ENCODE measurements at places on chromosomes 1 and 21.

DNA sequence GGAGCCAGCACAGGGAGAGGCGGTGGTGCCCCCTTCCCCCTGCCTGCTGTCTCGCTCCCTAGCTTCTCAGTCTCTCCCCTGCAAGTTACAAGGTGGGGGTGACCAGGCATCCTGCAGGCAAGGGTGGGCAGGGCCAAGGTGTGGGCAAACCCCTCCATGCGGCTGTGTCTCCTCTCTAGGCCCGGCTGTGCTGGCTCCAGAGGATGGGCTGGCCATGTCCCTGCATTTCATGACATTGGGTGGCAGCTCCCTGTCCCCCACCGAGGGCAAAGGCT, 14.6 kb downstream of the NTRK1 start:
- no peak for DNase-seq

DNA sequence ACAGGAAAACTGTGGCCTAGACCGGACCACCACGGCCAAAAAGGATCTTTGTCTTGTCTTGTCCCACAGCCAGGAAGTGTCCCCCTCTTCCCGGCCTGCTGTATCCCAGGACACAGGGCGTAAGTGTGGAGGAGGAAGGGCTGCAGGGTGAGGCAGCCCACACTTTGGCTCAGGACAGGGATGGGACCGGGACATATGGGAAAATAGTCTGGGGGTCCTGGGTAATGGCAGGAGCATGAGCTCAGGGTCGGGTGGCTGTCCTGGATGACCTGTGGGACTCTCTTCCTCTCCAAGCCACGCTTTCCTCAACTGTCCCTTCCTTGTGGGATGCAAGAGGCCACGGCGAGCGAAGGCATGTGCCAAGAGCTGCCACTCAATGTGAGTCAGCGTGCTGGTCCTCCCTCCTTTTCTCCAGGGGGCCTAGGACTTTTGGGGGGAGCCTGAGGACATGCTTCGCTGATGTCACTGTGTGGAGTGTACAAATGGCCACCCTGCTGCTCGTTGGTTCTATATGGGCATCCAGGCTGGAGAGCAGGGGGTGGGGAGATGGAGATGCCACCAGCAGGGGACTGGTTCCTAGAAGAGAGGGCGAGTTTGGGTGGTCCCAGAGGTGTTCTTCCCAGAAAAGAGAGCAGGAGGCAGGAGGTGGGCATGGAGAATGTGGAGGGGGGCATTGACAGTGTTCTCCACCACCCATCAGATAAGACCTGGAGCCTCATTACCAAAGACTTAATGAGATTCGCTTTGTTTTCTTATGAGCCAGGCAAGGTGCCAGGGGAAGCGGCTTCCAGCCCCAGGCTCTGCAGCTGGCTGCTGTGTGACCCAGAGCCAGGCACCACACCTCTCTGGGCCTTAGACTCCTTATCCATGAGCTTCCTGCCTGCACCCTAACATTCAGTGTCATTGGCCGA, 11.5 kb upstream of the PADI1 start:
- no peak for DNase-seq

DNA sequence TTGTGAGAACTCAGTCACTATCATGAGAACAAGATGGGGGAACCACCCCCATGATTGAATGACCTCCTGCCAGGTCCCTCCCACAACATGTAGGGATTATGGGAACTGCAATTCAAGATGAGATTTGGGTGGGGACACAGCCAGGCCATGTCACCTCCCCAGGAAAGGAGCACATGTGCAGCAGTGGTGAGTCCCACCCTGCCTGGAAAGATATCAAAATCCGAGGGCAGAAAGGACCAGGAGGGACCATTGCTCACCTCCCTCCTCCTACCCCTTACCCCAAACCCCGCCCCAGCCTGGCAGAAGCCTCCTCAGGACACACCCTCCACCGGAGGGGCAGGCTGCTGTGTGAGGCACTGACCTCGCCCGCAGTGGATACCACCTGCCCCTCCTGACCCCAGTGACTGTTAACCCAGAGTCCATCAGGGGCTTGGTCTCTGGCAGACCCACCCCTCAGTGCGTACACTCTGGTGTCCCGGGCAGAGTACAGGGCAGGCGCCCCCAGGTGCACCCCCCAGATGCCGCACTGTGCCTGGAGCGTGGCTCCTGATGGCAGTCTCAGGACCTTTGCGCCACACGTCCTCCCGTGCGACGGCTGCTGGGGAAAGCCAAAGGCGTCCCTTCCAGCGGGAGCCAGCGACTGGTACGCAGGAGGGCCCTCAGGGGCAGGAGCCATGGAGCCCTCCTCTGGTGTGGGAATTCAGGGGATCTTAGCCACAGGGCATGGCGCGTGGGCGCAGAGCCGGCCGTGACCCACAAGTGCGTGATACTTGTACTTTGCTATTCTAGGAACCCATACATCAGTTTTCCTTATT, 20.9 kb downstream of the PDXK start:
- DNase-seq = no peak

- DNase-seq = no peak
Observed at GRCh38 chr1:82451191-82451590, 650.5 kb downstream of the ADGRL2 start.

DNA sequence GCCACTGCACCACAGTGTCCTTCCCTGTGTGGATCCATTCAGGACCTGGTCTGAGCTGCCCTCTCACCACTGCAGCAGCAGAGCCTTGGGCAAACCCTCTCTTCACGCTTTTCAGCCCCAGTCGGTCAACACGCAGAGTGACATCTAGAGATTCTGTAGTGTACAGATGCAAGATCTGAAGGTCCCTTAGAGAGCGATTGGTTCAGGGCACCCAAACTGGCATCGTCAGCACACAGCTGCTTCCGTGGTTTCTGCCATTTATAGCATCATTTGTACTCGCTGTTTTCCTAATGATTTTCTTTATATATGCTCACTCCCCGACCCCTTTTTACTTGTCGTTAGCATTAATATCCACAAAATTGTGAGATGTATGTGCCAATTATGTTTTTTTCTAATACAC, 1.5 kb upstream of the ASCL5 start:
- no peak for DNase-seq

GRCh38 chr1:149978547-149979023, 31.9 kb downstream of the OTUD7B start:
- DNase-seq = no peak

- no peak for DNase-seq
Observed at GRCh38 chr1:46522184-46522968, 29.1 kb downstream of the KNCN start.

DNA sequence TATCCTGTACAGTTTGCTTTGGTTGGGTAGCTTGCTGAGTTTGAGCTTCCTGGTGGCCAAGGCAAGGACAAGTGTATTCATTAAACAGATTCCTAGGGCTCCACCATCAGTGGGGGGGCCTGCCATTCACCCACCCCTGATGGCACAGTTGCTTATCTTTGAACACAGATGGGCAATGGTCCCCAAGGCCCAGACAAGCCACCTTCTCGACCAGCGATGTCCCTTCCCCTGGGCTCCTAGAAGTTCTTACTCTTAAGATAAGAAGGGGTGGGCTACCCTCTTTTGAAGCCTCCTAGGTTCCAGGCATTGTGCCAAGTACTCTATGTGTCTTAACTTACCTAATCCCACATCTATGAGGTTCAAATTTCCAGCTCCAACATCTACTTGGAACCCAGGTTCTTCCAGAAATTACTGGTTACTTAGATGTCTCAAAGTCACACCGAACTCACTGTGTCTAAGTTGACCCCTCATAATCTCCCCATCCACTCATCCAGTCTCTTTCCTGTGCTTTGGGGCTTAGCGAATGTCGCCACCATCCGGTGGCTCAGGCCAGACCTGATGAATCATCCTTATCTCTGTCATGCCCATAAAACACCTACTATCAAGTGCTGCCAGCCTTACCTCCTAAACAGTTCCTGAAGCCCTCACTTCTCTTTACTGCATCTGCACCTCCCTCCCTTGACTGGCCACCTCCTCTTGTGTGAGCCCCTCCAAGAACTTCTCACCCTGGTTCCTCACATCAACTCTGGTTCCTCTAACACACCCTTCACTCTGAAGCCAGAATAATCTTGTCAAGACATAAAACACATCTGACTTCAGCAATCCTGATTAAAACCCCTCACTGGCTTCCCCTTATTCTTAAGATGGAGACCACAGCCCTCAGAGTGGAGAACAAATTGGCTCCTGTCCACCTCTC, 50.1 kb downstream of the KLHDC7A start:
- no peak for DNase-seq

- DNase-seq = no peak
Observed at GRCh38 chr21:21751286-21751685, 753.1 kb downstream of the NCAM2 start.

DNA sequence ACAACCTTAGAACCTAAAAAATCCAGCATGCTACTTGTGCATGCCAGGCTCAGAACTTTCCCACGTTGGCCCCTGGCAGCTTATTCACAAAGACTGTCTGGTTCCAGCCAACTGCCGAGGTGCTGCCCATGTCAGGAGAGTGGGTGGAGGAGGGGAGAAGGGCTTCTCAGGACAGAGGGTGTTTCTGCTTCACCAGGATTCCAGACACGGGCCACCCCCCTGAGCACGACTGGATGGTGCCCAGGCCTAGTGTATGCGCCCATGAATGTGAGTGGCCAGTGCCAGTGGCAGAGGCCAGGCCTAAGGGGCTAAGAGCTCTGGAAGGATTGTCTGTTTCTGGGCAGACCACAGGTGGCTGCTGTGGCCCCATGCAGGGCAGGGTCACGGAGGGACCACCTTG, 148.2 kb upstream of the COL6A1 start:
- no peak for DNase-seq

- DNase-seq = no peak
Observed at GRCh38 chr21:45130324-45130774, 56.0 kb downstream of the ADARB1 start.

GRCh38 chr21:33490991-33491372, 534 bp downstream of the DNAJC28 start:
- no peak for DNase-seq

DNA sequence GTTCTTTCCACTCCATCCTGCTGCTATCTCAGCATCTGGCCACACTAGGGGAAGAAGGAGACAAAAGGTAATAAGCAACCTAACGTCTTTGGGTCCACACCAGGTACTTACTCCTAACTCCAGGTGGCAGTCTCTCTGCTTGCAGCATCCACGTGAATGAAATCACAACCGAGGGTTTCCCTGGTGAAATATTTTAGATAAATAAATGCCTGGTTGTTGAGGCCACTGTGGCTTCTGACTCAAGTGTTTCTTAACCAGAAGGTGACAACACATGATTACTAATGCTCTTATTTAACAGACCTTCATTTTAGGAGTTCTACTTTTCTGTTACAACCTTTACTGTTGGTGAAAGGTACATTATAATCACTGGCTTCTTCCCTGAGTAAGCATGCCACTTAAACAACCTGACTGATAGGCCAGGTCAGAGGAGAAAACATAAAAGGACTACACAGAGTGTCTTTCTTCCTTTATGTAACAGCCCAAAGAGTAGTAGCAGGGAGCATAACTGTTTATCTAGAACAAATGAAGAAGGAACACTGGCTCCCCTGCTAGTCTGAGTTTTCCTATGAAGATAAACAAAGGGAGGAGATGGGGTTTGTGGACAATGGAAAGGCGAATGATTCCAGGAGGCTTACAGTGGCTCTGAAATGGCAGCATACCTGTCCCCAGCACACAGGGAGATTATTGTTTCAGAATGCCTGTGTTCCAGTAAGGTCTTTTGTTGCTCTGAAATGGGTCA, 59.9 kb downstream of the SYT6 start:
- DNase-seq = no peak

DNA sequence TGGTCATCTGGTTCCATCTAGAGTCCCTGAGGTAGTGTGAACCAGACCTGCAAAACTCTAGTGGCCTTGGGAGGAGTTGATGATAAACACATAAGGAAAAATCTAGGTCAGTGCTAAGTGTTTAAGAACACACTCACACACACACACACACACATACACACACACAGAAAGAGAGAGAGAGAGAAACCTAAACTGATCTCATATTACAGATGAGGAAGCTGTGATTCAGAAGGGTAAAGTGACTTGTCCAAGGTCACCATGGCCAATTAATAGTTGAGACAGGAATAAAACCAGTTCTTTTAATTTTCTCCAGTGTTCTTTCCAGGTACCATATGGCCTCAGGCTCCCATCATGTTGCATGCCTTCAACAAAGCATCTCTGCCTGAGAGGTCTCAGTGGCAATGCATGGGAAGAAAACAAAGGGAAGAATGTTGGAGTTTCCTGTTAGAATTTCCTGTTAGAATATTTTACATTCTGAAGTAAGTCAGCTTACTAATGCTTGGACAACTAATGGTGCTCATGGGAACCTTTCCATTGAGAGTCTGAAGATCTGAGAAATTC, 77.3 kb upstream of the TSPAN2 start:
- DNase-seq = no peak

- DNase-seq = peak; percentile 42
Observed at GRCh38 chr1:227729881-227730629, 5.0 kb downstream of the JMJD4 start.

DNA sequence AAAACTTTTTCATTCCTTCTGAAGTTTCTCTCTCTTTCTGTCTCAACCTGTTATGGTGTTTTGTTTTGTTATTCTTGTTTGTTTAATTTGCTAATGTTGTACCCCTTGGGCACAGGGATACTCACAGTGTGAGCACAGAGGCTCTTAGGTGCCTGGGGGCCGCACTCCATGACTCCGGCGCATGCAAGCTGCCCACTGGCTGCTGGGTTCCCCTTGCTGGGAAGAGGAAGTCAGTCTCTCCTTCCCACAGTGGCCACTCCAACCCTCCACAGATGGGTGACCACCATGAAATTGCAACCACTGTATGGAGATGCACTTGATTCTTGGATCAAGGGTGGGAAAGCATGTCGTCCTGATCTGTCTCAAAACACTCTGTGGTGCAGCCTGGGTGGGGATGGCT, 4.6 kb upstream of the CD1A start:
- DNase-seq = no peak

DNA sequence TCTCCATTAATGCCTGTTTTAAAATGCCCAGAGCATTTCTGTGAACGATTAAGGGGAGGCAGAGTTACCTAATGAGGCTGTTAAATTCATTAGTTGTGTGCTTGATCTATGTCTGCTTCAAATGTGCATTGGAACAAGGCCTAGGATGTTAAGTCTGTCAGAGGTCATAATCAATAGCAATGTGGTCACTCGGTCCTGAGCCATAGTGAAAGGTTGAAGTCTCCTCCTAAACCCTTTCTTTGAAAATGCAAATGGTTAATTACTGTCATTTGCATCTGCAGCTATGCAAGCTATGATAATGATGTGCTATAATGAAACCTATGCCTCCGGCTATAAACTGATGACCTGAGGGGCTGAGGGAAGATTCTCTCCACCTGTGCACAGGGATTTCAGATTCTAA, 114.2 kb upstream of the NR5A2 start:
- no peak for DNase-seq

DNA sequence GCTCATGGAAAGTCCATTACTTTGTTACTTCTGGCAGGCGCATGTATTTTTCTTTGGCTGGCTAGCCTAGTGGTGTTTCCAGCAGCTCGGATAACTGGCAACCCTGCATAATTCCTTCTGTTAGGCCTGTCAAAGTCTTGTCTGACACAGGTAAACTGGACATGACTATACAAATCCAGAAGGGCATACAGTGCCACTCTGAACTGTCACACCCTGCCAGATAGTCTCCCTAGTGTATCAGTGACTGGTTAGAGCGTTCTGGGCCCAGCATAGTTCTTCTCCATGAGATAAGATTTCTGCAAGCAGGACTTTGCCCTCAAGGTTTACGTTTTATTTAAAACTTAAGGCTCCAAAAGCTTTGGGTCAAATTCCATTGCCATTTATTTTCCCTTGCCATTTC, 177.7 kb upstream of the GORAB start:
- no peak for DNase-seq

All from DMS 273 treated with DMSO at 0.1 percent for 48 hours (cell line).